ENCODE measurements at places on chromosomes 5 and 9. TPM values are rescaled to one million over a fixed set of nuclear protein-coding genes. Genes with fewer than 3 reads are reported as not detected.

ANKRD34B gene
- total RNA-seq = not detected

TAS2R1 gene
- not detected for total RNA-seq

MLANA gene
- not detected for total RNA-seq

ZFR gene
- total RNA-seq = 85.8 TPM

SELENOP gene
- 0.34 TPM for total RNA-seq

OGN gene
- not detected for total RNA-seq

DNA sequence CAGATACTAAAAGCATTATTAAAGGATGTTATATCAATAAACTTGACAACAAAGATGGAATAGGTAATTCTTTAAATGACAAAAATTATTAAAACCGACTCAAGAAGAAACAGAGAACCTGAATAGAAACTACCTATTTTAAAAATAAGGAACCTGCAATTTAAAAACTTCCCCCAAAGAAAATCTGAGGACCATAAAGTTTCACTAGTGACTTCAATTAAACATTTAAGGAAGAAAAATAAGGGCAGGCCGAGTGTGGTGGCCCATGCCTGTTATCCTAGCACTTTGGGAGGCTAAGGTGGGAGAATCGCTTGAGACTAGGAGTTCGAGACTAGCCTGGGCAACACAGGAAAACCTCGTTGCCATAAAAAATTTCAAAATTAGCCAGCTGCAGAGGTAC, 99.6 kb downstream of the FANCC start:
- no peaks in the 10 kb centered on the region for H3K27me3 ChIP-seq
- no peaks in the 10 kb centered on the region for H3K36me3 ChIP-seq
- H3K27ac ChIP-seq = no peak overlapping the region
- DNase-seq = no peak
- H3K4me3 ChIP-seq = no peak overlapping the region

DNA sequence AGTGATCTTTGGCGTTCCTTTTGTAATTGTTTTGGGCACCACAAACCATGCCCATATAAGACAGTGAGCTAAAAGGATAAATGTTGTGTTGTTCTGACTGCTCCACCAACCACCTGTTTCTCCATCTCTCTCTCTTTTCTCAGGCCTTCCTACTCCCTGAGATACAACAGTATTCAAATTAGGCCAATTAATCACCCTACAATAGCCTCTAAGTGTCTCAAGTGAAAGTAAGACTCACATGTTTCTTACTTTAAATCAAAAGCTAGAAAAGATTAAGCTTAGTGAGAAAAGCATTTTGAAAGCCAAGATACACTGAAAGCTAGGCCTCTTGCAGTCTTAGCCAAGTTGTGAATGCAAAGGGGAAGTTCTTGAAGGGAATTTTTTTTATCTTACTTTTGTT, 268.8 kb upstream of the NREP start:
- no peak for DNase-seq
- no peaks in the 10 kb centered on the region for H3K36me3 ChIP-seq
- no peaks in the 10 kb centered on the region for H3K27me3 ChIP-seq
- H3K4me3 ChIP-seq = no peak overlapping the region

DNA sequence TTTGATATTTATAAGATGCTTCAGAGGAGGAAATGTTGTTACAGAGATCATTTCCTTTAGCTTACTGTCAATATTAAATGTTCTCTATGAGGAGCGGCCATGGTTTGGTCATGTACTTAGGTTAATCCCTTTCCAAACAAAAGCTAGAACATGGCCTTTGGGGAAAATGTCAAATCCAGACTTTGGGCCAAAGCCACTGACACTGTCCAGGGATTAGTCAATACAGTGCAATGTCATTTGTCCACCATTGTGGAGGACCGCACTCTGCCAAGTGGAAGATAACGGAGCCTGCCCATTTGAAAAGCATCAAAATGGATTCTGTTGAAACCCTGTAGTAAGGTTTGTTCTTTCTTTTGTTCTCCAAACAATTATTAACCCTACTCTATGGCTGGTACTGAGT, 50.1 kb downstream of the FRMPD1 start:
- H3K27me3 ChIP-seq = peaks cover 33% of the 10 kb centered on the region
- no peak overlapping the region for H3K27ac ChIP-seq
- DNase-seq = no peak
- H3K4me3 ChIP-seq = no peak overlapping the region
- H3K36me3 ChIP-seq = no peaks in the 10 kb centered on the region

- peaks cover 13% of the 10 kb centered on the region for H3K36me3 ChIP-seq
- peaks cover 5% of the 10 kb centered on the region for H3K4me1 ChIP-seq
- no peak for DNase-seq
- no peak overlapping the region for H3K4me3 ChIP-seq
Observed at GRCh38 chr5:44827681-44828080, 18.9 kb downstream of the MRPS30 start.

- no peak for DNase-seq
- no peaks in the 10 kb centered on the region for H3K36me3 ChIP-seq
- H3K4me1 ChIP-seq = no peaks in the 10 kb centered on the region
- no peak overlapping the region for H3K4me3 ChIP-seq
- H3K27ac ChIP-seq = no peak overlapping the region
Observed at GRCh38 chr5:170471551-170472178, 32.2 kb upstream of the KCNIP1 start.

DNA sequence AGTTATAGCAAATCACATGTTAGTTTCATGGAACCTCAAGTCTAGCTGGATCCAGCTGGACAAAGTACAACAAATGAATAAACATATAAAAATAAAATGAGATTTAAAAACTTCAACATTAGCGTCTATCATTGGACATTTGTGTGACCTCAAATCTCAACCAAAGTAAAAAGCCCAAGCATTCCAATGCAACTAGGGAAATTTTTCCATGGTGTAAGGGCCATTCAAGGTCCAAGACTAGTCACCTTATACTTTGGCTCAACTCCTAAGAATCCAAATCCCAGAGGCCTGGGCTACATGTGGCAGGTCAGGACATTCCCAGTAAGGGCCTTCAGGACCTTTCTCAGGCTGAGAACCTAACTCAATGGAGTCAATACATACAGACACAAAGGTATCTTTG, 137.4 kb upstream of the DMAC1 start:
- DNase-seq = no peak
- no peak overlapping the region for H3K4me3 ChIP-seq
- H3K36me3 ChIP-seq = peaks cover 5% of the 10 kb centered on the region
- H3K27ac ChIP-seq = no peak overlapping the region
- H3K27me3 ChIP-seq = no peaks in the 10 kb centered on the region
- peaks cover 15% of the 10 kb centered on the region for H3K4me1 ChIP-seq
